CD8-positive, alpha-beta memory T cell (primary cell): ENCODE measurements at places on chromosomes 6 and 20.

GRCh38 chr6:112984899-112985298 is 637.8 kb downstream of the RFPL4B start:
- no peak for DNase-seq

GRCh38 chr6:150616586-150616985 is 16.9 kb downstream of the PLEKHG1 start:
- DNase-seq: no peak

- DNase-seq: no peak
These were observed 78.6 kb upstream of the AKAP12 start for GRCh38 chr6:151160929-151161757.

- DNase-seq: no peak
These were observed 77.4 kb upstream of the SULF2 start for GRCh38 chr20:47862574-47863240.

- DNase-seq: no peak
These were observed 103.6 kb upstream of the NXT1 start for GRCh38 chr20:23246717-23247664.

DNA sequence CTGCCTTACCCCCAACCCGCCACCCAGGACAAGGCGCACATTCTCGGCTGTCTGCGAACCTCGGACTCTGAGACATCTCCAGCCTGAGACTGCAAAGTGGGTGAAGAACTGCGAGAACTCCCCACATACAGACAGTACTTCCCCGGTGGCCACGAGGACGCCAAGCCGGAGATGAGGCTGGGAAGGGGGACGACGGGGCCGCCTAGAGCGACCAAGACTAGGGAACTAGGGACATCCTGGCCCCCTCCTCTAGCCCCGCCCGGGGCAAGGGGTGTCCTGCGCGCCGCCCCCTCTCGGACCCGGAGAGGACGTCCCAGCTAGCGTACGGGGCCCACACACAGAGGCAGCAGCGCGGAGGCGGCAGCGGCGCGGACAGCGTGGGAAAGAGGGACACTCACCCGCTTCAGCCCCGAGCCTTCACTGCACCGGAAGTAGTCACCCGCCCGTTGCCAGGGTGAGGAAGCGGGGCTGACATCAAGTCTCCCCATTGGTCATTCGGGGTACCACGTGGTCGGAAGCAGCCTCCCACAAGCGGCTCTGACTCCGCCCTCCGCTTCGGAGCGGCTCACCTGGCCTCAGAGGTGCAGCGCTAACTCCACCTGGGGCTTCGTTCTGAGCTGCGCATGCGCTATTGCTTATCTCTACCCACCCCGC is at the start of gene TASP1:
Gene TASP1, minus strand, starts transcription at position 437 of the 654 bp plus-strand sequence. CDS start 8,854 bp downstream, outside the sequence.
- DNase-seq: peak; percentile 98

GRCh38 chr6:115838763-115839401 is 221.8 kb downstream of the FRK start:
- DNase-seq: no peak

- DNase-seq: no peak
These were observed 206.7 kb downstream of the CENPW start for GRCh38 chr6:126546541-126547120.

GRCh38 chr6:11497881-11498280 is 39.7 kb upstream of the TMEM170B start:
- DNase-seq: no peak

DNA sequence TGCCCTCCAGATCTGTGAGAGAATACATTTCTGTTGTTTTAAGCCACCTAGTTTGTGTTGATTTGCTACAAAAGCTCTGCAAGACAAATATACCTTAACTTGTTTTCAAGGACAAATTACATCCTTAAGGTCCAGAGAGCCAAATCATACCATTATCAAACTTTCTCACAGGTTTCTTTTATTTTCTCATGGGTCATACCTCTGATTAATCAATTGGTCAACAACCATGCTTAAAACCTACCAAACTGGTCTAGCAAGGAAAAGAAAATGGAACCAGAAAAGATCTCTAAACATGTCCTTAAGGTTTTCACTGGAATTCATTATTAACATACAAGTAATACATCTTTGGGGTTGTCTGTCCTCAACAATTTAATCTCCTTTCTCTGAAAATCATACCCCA is 535.0 kb downstream of the CD83 start:
- DNase-seq: no peak

DNA sequence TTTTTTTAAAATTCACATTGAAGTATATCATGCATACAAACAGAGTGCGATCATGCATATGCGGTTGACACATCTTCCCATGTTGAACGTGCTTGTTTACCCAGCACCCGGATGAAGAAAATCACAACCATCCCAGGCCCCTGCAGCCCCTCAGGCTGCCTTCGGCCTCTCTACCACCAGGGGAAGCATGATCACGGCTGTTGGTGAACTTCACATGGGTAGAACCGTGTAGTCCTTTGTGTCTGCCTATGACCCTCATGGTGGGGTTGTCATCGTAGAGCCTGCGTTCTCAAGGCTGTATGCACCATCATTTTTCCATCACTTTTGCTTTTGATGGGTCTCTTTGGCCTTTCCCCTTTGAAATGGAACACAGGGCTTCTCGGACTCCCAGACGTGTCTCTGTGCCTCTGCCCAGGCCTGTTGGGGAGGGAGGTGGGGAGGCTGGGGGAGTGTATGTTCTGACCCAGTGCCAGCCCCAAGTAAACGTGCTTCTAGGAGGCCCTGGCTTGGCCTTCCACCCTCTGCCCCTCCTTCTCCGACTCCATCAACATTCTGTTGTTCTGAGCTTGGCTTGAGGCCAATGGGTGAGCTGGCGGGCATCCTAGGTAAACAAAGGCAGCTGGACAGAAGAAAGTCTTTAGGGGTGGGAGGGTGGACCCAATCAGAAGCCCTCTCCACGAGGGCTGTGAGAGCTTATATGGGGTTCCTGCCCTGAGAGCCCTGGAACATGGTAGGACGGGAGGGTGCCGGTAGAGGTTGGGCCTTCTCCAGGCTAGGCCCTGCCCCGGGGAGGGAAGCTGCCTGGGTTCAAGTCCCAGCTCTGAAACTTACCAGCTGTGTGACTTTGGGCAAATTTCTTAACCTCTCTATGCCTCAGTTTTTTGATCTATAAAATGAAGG is 39.7 kb downstream of the TGM2 start:
- DNase-seq: no peak

DNA sequence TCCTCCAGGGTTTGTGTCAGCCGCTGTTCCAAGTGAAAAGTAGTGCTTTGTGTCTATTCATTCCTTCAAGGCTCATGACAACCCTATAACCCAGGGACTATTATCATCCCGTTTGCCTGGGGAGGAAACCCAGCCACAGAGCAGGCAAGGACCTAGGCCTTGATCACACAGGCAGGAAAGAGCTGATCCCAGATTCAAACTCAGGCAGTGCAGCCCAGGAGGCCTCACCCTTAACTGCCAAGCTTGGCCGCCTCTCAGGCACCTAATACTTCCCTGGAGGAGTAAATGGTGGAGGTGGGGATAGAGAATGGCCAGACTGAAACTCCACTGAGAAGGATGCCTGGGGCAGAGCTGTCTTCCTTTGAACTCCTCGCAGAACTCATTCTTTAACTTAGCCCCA is 215.1 kb upstream of the QKI start:
- no peak for DNase-seq
